ENCODE measurements at places on chromosomes 7 and 10.

GRCh38 chr7:85927226-85927625, 716.5 kb upstream of the GRM3 start:
- no peak for DNase-seq

GRCh38 chr10:89516149-89516832, 19.1 kb downstream of the SLC16A12 start:
- DNase-seq, result peak; percentile 69

GRCh38 chr7:41002741-41003610, 699.9 kb downstream of the INHBA start:
- peak; percentile 59 for DNase-seq

DNA sequence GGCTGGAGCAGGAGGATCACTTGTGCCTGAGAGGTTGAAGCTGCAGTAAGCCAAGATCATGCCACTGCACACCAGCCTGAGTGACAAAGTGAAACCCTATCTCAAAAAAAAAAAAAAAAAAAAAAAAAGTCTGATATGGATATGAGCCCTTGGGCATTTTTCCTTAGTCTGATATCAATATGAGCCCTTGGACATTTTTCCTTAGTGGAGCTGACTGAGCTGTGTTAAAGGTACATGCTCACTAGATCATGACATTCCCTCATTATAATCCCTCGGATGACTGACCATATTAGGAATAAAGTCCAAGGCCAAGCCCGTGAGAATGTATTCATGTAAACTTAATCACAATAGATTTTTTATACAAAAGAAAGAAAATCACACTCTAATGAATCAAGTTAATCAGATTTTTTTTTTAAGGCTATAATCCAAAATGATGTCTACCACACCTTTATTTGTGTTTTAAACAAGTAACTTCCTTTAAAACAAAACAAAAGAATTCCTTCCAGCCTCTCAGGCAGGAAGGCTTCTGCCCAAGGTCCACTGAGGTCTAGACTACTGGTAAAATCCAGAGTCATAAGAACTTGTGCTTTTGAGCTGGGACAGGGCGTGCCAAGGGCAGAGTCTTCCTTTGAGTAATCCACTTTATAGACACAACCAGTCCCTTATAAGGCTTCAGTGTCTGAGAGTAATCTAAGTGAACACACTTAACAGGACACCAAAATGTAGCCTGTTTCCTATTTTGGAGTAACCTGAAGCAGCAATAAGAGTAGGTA, 5.5 kb downstream of the PPA1 start:
- no peak for DNase-seq

- no peak for DNase-seq
These were observed 562.9 kb upstream of the POT1 start for GRCh38 chr7:125492521-125492920.

- DNase-seq, result no peak
These were observed 61.4 kb upstream of the PPP1R3C start for GRCh38 chr10:91694170-91694794.

- DNase-seq, result no peak
These were observed 30.7 kb upstream of the KCNIP2 start for GRCh38 chr10:101874252-101874651.

DNA sequence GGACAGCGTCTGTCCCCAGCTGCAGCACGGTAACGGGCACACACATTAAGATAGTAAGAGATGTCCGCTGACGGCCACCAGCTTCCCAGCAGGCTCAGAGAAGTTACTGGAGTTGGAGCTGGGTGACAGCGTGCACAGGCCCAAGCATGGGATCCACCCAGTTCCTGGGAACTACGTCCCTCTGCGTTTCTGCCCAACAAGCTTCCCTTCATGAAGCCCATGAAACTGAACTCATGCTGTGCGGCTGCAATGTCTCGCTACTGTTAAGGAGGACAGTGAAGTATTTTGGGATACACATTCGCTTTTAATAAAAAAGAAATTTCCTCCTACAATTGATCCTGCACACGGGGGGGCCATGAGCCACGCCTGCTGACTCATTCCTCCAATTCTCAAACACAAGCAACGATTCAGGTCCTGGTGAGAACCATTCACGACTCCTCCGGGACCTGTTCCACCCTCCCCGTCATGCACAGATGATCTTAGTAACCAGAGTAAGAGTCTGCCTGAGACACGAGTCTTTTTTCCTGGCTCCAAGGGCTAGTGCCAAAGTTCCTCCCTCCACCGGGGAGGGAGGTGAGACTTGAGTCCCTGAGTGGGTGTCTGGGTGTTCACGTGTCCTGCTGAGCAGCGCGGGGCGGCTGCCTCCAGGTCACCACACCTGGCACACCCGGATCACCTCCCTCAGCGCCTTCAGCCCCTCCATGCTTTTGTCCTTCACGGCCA, 2.6 kb downstream of the PSMG3 start:
- DNase-seq, result no peak
